Esophagus squamous epithelium (tissue), 5 donors: ENCODE measurements at places on chromosomes 2 and 18. TPM values are rescaled to one million over a fixed set of nuclear protein-coding genes. Genes with fewer than 3 reads are reported as not detected.

Gene PRSS56
- total RNA-seq, result not detected

Gene UPP2
- total RNA-seq, result not detected

DNA sequence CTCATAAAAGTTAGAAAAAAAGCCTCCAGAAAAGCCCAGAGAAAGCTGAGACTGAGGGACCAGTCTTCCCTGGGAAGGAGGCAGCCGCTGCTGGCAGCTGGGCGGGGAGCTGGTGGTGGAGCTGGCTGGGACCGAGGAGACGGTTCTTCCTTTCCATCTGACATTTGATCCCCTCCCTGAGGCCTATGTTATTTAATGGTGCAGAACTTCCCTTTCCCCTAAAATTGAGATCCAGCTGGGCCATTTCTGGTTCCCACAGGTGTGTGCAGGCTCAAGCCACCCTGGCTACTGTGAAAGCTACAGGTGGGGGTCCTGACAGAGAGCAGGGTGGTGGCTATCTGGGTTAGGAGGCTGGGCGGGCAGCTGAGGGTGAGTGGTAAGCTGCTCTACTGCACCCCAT, 81.5 kb upstream of the FZD7 start:
- no peak for DNase-seq

DNA sequence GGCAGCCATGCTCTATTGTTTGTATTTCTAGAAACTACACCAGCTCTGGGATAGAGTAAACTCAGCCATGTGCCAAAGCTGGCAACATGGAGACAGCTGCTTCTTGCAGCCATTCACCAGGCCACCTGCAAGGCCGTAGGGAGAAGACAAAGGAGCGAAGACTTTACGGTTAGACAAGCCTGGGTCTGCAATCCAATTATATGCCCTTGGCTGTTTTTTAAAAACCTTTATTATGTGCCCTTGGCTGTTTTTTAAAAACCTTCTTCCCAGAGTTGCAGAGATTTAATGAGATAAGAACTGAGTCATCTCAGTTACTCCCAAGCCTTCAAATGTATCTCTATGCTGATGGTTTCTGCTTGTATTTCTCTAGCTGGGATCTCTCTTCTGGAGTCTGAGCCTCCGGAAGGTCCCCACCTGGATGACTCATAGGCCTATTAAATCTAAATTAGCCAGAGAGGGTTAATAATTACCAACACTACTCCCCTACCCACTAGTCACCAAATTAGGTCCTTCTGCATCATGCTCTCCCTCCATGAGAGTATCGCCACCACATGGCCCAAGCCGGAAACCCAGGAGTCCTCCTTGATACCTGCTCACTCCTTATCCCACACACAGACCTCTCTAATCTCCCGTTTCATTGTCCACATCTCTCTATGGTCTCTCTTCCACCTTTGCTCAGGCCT, 17.5 kb upstream of the DPP4 start:
- no peak for DNase-seq

- no peak for DNase-seq
These were observed 82.7 kb downstream of the COL5A2 start for GRCh38 chr2:189096769-189097447.
